Right atrium auricular region (tissue), 2 donors: ENCODE measurements at places on chromosomes 7 and 10. TPM values are rescaled to one million over a fixed set of nuclear protein-coding genes. Genes with fewer than 3 reads are reported as not detected.

DNA sequence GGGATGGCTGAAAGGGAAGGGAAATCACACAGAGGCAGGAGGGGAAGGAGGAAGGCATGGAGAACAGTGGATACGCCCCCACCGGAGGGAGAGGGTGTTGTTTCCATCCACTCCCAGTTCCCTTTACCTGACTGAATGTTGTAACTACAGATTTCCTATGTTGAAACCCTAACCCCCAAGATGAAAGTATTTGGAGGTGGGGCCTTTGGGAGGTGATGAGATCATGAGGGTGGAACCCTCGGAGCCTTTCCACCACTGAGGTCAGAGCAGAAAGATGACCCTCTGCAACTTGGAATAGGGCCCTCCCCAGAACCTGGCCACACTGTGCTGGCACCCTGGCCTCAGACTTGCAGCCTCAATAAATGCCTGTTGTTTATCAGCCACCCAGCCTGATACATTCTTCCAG lies 48.6 kb upstream of the CNPY1 start:
- DNase-seq: no peak

- no peak for DNase-seq
Measured at GRCh38 chr7:6181136-6181535, 91.3 kb downstream of the CYTH3 start.

GRCh38 chr7:93006480-93007095 lies 111.2 kb downstream of the SAMD9 start:
- no peak for DNase-seq

The RNF133 gene
- 1.1 TPM for total RNA-seq

DNA sequence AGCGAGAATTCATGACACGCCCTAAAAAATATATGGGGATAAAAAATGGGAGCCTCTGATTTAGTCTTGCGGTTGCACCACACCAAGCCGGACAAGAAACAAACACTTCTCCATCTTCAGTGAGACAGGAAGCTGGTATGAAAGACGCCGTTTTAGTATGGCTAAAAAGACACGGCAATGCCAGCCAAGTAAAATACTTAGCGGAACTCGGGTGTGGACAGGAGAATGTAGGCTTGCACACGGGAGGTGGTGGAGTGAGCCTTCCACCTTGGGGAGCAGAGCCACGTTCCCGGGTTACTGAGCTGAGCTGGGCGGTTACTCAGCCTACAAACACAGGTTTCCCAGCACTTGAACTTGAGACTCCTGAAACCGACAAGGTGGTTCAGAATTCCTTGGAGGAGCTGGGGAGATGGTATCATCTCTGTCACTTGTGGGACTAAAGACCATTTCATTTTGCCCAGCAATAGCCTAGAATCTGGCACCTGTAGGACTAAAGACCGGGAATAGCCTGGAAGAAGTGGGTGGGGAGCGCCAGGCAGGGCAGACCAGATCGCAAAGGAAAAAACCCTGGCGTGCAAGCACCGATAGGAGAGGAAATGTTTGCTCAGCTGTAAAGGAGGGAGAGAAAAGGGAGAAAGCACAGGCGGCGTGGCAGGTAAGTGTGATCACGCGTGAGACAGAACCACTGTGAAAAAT lies 34.8 kb upstream of the SEPHS1 start:
- no peak for DNase-seq

DNA sequence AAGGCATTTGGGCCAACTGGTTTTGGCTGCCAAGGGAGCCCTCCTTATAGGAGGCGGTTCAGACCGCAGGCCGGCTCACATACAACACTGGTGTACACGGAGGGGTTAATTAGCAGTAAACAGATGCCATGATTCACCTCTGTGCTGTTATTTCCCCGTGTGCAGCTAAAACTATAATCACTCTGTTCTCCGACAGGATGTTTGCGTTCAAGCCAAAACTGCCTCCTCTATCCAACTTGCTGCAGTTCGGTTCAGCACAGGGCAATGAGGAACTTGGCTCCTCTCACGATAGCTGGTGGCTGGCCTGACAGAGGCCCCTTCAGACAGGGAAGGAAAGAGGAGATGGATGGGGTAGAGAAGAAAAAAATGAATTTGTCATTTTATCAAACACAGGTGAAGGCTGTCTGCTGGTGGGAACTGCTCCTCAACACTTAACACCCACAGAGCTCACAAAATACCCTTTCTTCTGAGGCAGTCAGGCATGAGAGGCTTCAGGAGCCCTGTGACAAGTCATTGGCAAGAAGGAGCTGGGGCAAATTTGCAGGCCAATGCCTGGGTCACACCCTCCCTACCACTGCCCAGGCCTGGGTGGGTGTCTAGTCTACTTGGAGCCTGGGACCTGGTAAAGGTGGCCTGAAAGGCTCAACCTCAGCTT lies 24.0 kb downstream of the KCNMA1 start:
- no peak for DNase-seq

The IFIT3 gene
- 6.5 TPM for total RNA-seq
